ENCODE measurements at places on chromosomes 1 and 21.

- DNase-seq: no peak
Observed at GRCh38 chr21:18114810-18115209, 129.8 kb upstream of the CHODL start.

GRCh38 chr21:33942426-33942825 is 26.8 kb upstream of the ATP5PO start:
- DNase-seq: no peak

DNA sequence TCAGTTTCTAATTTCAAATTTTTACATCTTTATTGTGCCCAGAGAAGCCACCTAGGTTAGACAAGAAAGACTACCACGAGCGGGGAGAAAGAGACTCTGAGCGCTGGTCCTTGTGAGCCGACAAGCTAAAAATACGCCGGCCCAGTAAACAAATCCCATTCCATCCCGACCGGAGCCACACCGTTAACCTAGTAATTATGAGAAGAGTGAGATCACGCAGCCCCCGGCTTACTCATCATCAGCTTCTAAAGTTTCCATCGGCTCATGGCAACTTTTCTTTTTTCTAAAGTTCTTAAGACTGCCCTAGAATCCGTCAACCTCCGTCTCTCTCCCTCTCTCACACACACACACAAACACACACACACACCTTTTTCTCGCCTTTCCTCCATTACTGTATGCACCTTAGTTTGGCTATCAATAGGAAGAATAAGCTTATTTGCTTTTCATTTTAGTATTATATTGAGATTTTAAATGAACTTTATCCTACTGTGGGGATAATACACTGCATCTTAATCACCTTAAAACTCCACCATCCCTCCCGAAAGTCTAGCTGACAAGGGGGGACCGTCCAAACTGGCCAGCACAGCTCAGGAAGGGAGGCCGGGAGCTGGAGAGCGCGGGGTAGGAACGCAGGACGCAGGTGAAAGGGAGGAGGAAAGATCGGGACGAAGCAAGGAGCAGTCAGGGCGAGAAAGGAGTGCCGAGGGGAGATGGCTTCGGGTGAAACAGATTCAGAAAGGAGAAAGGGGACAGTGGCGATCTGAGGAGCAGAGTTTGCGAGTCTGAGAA is 728 bp downstream of the OTUD7B start:
- no peak for DNase-seq

DNA sequence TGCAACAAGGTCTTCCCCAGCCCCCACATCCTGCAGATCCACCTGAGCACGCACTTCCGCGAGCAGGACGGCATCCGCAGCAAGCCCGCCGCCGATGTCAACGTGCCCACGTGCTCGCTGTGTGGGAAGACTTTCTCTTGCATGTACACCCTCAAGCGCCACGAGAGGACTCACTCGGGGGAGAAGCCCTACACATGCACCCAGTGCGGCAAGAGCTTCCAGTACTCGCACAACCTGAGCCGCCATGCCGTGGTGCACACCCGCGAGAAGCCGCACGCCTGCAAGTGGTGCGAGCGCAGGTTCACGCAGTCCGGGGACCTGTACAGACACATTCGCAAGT is 3.8 kb downstream of the ZBTB18 start:
- no peak for DNase-seq

- no peak for DNase-seq
Observed at GRCh38 chr1:183212870-183213269, 26.8 kb downstream of the LAMC2 start.

- no peak for DNase-seq
Observed at GRCh38 chr1:205805082-205805711, 7.8 kb downstream of the SLC41A1 start.

DNA sequence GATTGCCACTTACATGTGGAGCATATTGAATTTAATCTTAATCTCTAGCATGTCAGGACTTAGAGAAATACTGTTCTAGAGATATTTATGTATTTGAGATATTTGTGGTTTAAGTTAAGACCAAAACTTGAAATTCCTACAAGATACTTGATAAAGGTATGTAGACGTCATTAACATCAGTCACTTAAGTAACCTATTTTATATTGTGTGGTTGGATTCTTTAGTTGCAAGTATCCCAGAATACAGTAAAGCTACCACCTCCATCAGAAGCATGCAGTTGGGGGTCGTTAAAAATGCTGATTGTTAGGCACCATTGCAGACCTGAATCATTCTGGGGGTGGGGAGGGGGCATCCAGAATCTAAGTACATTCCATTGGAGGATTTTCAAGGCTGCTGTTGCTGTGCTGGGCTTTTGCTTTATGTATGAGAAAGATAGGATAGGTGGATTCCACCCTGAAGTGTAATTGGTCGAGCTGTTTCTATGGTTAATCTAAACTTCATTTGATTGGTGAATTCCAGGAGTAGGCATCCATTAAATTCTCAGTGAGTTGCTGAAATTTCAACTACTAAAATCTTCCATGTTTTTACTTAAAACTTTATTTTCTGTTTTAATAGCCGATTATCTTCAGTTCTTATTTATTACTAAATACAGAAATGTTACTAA is 4.0 kb downstream of the H3-3A start:
- no peak for DNase-seq

GRCh38 chr1:72678683-72679082 is 396.3 kb upstream of the NEGR1 start:
- no peak for DNase-seq

Data from GM12864 (cell line).